ENCODE measurements at places on chromosomes 1 and 21.

GRCh38 chr1:8133190-8133589, 107.1 kb upstream of the ERRFI1 start:
- no peak for DNase-seq

- no peak for DNase-seq
Measured at GRCh38 chr1:6976044-6976375, 190.8 kb downstream of the CAMTA1 start.

GRCh38 chr1:234018816-234019215, 114.3 kb downstream of the SLC35F3 start:
- DNase-seq: no peak

GRCh38 chr21:43834146-43834905, 30.7 kb upstream of the AGPAT3 start:
- DNase-seq: no peak

DNA sequence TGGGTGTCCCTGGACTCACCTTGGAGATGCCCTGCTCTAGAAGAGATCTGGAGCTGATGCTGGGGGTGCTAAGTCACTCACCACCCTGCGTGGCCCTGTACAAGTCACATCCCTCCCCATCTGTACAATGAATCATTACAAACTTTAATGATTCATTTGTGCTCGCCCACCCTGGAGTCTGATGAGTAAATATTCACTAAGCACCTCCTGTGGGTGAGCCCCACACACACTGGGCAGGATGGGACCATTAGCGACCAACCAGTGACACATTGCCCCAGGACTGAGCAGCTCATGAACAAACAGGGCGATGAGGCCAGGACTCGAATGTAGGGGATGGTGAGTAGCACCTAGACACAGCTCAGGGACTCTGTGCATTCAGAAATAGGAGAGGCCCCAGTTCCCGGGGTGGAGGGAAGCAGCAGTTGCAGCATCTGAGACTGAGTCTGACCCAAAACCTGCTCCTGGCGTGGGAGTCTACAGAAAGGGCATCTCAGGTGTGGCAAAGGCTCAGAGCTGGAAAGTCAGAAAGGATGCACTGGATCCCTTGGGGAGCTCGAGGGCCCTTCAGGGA, 18.1 kb upstream of the PDZK1IP1 start:
- no peak for DNase-seq

- no peak for DNase-seq
Measured at GRCh38 chr1:236508593-236509027, 15.2 kb upstream of the LGALS8 start.

- no peak for DNase-seq
Measured at GRCh38 chr1:39129514-39129913, 75.0 kb upstream of the MACF1 start.

DNA sequence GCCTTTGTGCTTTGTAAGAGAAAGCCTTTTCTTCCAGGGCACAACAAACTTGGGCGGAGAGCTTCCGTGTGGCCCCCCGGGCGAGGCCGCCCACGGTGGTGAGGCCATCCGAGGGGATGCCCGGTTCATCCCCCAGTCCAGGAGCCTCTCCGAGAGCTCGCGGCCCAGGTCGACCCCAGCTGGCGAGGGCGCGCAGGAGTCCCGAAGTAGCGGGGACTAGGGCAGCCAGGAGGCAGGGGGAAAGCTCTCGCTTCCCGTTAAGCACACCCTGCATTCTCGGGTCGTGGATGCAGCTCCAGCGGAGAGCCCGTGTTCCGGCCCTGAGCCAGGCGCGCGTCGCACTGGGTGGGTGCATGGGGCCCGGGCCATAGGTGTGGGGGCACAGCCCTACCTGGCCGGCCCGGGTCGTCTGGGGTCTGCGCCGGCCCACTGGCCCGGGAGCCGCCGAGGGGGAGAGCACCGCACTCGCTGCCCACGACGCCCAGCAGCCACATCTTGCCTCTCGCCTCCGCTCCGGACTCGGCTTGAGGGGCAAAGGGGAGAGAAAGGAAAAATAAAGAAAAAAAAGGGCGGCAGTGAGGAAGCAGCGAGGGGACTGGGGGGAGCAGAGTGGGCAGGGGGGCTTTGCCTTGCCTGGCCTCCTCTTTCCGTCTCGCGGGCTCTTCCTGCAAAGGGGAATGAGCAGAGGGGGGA, 1.8 kb downstream of the RNF220 start:
- peak; percentile 12 for DNase-seq

DNA sequence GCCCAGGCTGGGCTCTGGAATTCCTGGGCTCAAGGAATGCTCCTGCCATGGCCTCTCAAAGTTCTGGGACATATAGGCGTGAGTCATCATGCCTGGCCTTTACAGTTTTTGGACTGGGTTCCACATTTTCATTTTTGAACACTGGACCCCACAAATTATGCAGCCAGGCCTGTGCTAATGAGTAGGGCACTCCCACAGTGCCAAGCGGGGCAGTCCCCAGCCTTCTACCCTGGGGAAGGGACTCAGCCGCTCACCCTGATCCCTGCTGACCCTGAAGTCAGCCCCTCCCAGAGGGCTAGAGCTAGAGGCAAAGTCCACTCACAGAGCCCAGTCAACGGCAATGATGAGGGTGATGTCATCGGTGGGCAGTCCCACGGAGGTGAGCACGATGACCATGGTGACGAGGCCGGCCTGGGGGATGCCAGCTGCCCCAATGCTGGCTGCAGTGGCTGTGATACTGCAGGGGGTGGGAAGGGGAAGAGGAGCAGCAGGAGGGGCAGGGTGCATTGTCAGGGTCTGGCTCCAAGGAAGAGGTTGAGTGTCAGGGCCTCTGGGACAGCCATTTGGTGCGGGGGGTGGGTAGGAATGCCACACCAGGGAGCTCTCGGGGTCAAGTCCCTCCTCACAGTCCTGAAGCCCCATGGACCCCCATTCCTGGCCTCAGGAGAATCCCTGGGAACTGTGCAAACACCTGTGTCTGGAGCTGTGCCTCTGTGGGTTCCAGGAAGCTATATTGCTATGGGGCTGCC, 27.6 kb downstream of the PODN start:
- DNase-seq: no peak

- peak; percentile 48 for DNase-seq
Measured at GRCh38 chr1:5991381-5992025, 722 bp downstream of the NPHP4 start.

GRCh38 chr21:22164912-22165311, 1166.7 kb downstream of the NCAM2 start:
- no peak for DNase-seq

DNA sequence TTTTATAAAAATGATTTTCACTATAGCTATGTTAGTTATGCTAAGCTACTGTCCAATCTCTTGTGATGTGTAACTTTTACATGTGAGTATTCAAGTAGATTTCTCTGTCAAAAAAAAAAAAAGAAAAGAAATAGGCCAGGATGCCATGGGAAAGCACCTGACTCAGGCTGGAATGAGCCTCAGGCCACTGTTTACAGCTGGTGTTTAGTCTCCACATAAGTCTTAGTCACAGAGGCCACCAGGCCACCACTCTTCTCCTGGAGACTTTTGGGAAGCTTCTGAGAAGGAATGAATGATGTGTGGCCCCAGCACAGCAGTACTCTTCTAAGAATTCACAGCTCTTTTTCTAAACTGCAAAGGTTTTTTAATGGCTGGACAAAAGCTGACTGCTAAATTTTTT, 48.9 kb downstream of the CHML start:
- DNase-seq: no peak

- no peak for DNase-seq
Measured at GRCh38 chr1:66945316-66945715, 20.5 kb downstream of the MIER1 start.

GRCh38 chr21:38984982-38985567, 179.3 kb downstream of the ETS2 start:
- no peak for DNase-seq

- DNase-seq: no peak
Measured at GRCh38 chr1:235928197-235928596, 61.5 kb upstream of the LYST start.

DNA sequence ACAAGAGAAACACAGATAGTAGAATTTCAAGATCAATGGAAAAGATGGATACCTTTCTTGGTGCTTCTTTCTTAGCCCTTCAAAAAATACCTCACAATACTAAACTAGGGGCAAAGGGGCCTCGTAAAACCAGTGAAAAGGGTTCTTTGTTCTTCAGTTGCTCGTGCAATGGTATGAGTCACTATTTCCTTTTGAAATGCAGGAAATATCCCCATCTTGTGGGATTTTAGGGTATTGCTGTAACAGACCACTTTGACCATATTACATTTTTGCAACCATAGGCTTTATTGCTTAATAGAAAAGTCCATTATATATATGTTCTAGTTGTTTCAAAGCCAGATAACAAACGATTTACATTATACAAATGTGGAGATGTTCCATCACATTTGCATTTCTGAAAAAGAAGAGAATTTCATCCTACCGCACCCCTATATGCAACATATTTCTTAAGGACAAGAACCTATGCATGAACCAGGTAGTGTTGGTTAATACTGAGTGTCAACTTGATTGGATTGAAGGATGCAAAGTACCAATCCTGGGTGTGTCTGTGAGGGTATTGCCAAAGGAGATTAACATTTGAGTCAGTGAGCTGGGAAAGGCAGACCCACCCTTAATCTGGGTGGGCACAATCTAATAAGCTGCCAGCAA, 88.6 kb upstream of the PKN2 start:
- DNase-seq: no peak

DNA sequence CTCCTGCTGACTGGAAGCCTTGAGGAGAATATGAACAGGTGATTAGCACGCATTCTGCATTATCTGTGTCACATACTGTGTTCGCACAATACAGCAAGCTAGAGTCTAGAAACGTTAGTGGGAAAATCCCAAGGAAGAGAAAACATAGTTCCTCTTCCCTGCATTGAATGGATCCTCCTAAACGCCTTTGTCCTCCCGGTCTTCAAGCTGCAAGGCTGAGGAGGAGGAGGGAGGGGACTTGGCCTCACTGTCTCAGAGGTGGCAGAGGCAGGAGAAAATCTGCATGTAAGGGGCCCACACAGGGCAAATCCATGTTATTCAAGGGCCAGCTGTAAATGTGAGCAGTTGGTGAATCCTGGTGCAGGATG, 34.4 kb downstream of the WNT9A start:
- DNase-seq: no peak

GRCh38 chr21:34091032-34091431, 17.7 kb downstream of the MRPS6 start:
- DNase-seq: no peak

DNA sequence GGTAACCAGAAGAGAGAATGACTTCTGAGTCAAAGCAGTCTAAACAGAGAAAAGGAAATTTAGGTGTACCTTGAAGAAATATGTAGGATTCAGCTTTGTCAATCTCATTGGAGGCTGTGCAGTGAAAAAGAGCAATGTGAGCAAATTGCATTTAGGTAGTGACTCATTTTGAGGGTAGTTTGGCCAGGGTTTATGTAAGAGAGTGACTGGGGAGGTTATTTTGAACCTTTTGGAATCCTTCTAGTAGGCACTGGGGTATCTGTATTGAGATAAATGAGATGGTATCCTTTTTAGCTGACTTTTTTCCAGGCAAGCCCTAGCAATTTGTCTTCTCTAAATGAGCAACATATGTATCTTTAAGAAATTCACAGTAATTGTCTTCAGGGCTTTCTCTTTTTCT, 95.9 kb downstream of the DISP1 start:
- DNase-seq: no peak

DNA sequence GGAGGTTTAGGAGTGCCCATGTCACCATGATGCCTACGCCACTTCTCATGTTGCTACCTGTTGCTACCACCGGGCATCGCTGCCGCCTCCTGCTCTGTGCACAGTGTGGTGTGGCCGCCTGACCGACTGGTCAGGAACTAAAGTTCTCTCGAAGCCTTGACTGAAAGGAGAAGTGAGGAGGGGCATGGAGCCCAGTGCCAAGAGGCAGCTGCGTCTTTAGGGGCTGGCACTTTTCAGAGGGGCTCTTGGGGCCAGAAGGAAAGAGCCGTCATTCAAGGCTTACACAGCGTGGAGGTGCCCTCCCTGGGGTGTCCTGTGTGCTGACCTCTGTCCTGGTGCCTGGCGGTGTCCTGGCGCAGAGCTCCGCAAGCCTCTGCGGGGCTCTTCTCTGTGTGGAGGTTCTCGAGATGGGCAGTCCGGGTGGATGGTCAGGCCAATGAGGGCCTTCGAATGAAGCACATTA, 57.2 kb downstream of the ADARB1 start:
- no peak for DNase-seq

DNA sequence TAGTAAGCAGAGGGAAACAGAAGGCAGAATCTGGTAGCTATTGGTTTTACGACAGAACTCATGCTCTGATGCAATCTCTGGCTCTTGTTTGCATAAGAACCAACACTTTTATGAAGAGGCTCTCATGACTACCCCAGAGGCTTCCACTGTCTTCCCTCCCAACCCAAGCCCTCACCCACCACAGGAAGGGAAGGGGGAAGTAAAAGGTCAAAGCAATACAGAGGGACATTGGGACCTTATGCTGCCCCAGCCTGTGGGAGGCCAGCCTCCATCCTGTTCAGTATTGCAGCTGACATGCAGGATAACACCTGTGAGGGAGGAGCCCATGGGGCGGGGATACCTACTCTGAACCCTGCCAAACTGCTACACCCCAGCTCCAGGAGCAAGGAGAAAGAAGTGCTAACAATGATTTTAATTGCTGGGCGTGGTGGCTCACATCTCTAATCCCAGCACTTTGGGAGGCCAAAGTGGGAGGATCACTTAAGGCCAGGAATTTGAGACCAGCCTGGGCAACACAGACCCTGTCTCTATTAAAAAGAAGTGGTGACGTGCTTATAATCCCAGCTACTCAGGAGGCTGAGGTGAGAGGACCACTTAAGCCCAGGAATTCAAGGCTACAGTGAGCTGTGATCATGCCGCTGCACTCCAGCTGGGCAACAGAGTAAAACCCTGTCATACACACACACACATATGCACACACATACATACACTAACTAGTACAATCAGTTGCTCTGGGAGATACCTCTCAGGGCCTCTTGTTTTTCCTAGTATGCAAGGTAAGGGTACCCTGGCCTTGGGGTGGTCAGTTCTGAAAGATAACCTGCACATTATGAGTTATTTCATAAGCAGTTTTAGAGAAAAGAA, 9.5 kb downstream of the MR1 start:
- DNase-seq: no peak
